ENCODE measurements at places on chromosomes 7 and 10. TPM values are rescaled to one million over a fixed set of nuclear protein-coding genes. Genes with fewer than 3 reads are reported as not detected.

ANKRD22 gene
- not detected for total RNA-seq

FFAR4 gene
- not detected for total RNA-seq

DNA sequence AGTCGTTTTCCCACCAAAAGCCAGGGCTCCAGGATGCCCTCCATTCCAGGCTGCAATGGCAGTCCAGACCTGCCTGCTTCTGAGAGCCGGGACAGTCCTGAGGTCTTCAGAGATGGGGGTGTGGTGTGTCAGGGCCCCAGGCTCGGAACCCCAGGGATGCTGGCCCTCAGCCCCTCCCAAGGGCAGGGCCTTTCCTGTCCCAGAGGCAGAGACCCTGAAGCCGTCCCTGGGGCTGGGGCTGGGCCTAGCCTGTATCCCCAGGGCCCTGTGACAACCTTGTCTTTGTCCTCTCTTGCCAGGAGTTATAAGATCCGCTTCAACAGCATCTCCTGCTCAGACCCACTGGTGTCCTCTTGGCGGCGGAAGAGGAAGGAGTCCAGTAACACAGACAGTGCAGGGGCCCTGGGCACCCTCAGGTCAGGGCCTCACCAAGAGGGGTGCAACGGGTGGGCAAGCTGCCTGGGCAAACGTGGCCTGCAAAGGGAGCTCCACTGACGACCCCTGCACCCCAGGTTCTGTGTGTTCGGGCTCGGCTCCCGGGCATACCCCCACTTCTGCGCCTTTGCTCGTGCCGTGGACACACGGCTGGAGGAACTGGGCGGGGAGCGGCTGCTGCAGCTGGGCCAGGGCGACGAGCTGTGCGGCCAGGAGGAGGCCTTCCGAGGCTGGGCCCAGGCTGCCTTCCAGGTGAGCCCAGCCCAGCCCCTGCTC, 15.9 kb downstream of the NOS3 start:
- no peak for DNase-seq

GRCh38 chr10:24707445-24707844, 16.2 kb downstream of the ARHGAP21 start:
- no peak for DNase-seq

GRCh38 chr7:94514140-94514889, 4.7 kb downstream of the CASD1 start:
- no peak for DNase-seq

GRCh38 chr10:77606751-77607150, 30.9 kb downstream of the KCNMA1 start:
- DNase-seq: no peak

DNA sequence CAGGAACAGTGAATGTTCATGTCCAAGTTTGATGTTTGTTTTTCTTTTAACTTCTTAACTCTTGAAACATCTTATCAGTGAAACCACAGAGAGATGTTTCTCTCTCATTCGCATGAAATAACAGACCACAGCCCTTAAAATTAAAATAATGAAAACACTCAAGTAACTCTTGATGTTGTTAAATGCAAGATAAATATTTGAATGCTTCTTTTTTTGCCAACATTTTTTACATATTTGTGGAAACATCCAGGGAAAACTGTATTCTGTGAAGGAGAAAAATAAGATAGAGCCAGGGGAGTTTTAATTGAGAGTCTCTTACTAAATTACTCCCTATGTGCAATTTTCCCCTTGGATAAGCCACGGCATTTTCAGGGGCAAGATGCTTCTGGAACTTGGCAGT, 361.8 kb upstream of the MGMT start:
- no peak for DNase-seq

GRCh38 chr7:41198502-41198901, 504.4 kb downstream of the INHBA start:
- no peak for DNase-seq

DNA sequence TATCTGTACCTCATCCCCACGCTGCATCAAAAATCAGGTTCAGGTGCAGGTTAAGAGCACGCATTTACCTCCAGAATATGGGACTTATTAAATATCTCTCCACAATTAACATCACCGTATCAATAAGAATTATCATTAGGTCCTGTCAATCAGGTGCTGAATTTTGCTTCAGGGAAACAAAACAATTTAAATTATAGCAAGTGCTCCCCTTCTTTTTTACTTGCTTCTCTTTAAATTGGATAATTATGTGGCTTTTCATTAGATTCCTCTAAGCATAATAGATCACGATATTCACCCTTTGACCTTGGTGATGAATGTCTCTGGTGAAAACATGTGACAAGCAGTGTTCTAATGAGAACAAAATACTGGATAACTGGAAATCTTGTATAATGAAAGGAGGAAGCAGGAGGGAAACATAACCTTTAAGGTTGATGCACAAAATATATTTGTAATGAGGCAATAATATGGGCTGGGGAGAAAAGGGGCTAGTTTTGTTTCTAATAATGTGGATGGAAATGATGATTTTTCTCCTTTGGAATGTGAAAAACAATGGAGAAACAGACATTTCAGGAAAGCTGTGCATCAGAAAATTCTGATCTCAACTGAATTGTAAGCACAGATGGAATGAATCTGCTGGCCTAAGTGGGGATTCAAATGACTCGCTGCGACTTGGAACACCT, 166.9 kb downstream of the SNX10 start:
- DNase-seq: no peak

DNA sequence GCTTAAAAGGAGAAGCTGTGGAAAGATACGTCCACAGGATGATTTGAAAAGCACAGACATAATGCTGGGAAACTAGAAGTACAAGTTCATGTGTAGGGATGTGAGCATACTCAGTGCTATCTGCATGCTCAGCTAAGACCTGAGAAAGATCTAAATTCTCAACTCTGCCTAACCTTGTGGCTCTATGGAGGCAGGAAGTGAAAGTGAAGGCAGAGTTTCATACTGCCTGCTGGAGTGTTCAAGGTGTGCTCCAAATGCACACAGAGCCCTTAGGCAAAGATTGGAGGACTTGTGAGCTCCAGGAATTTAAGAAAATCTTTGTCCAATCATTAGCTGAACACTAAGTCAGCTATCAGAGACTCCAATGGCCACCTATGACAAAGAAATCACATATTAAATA, 190.9 kb downstream of the RNLS start:
- no peak for DNase-seq

GRCh38 chr7:50730446-50731400, 52.0 kb downstream of the GRB10 start:
- no peak for DNase-seq

GRCh38 chr7:116843378-116843777, 19.0 kb upstream of the CAPZA2 start:
- DNase-seq: no peak
